H7 (cell line): ENCODE measurements at places on chromosomes 7 and 10. TPM values are rescaled to one million over a fixed set of nuclear protein-coding genes. Genes with fewer than 3 reads are reported as not detected.

The ASZ1 gene
- total RNA-seq: not detected in 2 replicates

The DCLRE1C gene
- total RNA-seq: 2.1 and 2.8 TPM in 2 replicates

The FAM241B gene
- total RNA-seq: 5.8 and 8.4 TPM in 2 replicates

The FAM25A gene
- total RNA-seq: not detected in 2 replicates
